ENCODE measurements at places on chromosomes 12 and 14.

GRCh38 chr12:109967383-109968031 is 28.7 kb downstream of the GIT2 start:
- no peak for DNase-seq

DNA sequence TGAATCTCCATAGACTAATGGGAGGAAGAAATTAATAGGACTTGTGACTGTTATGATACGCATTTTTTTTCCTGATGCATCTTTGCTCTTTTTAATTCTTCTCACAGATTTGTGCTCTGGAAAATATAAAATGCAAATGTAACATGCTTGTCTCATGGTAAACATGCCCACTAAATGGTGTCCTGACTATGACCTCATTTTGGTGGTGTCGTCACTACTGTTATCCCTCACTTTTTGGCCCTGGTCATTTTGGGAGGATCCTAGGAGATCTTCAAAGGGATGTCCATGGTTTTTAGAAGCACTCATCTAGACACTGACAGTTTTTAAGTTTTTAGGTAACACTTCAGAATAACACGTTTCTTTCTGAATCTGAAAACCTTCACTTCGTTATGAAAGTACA is 790.8 kb upstream of the FBXO33 start:
- DNase-seq, result no peak

DNA sequence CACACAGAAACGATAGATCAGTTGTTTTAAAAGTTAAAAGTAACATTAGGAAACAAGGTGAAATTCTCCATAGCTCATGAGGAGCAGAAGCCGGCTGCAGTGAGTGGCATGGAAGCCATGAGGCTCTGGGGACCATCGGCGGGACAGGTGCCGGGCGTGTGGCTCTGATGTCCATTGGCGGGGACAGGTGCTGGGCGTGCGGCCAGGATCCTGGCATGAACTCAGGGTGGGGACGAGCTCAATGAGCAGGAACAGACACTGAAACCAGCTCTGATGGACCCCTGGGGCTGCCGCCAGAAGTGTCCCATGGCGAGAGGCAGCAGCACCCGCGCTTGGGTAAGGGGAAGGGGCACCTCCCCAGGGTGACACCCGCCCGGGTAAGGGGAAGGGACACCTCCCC is 75.1 kb downstream of the NOC4L start:
- DNase-seq, result no peak

GRCh38 chr12:104748790-104749189 is 209.3 kb downstream of the SLC41A2 start:
- no peak for DNase-seq

- DNase-seq, result no peak
Observed at GRCh38 chr14:81412779-81413178, 12.7 kb upstream of the STON2 start.

DNA sequence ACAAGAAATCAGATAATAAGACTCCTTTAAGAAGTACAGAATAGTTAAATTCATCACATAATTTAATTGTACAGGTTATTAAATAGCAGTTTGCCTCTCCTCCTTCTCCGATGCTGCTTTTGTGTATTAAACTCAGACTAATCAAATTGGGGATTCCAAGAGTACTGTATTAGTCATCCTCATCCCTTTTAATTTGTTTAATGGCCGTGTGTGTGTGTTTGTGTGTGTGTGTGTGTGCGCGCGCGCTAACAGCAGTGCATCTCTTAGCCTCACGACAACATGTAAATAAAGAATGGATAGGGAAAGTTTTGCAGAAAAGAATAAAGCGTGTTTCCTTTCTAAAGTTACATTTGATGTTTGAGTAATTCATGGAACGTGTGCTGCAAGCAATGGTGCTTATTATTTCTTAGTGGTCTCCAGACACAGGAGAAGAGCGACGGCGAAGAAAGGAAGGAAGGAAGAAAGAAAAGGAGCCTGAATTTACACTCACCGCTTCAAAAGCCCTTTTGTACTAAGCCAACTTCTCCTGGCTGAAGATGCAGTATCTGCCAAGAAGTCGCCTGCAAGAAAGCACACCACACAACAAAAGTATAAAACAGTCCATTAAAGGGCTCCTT is 220.3 kb downstream of the ASCL1 start:
- no peak for DNase-seq

- DNase-seq, result no peak
Observed at GRCh38 chr12:71262466-71262865, 104.7 kb upstream of the TSPAN8 start.

DNA sequence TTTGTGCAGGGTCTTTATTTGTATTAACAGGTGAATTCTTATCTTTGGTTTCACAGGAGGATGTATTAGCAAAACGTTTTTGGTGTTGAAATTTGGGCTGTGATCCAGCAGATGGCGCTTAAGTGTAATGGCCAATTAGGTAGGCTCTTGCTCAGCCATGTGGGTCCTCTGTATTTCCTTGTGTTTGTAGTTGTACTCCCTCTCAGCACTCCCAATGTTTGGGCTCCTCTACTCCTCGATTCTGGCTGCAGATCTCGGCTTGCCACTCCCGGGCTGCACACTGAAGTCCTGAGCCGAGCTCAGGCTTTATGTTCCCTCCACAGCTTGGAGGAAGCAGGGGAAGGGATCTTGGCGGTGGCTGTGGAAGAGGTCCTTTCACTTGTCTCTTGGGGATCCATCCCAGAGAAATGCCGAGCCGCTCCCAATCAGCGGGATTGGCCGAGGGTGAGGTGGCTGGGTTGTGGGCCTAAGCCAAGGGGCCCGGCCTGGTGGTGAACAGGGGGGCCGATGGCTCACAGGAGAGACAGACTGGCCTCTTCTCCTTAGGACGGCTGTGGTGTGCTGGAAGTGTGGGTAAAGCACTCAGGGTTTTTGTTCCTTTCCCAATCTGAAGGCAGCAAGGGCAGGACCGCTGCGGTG is 133.7 kb downstream of the AEBP2 start:
- no peak for DNase-seq

DNA sequence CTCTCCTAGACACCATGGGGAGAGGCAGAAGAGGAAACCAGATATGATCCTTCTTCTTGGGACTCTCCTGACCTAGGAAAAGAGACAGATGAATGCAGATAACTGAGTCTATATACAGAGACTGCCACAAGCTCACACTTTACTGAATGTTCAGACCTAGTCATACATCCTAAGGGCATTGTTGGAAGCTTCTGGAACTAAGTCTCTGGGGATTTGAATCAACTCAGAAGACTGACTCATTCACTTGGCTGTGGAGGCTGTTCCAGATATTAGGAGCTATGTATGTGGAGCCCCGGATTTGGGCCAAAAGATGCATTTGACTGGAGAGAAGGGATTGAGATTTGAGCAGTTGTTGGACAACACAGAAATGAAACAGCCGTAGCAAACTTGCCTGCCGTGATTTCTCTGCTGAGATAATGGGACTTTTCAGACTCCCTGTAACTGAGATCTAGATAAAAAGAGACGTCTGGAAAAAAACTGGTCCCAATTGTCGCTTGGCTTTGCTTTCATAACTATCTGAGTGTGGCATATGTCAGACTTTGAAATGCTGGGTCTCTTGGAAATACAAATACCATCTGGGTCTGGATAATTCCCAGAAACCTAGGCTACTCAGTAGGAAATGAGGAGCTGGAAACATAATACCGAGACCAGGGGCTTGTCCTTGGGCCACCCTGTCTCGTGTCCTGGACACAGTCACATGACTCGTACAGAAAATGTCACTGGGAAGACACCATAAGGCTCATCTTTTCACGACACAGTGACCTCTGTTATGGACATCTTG is 396.8 kb downstream of the NUAK1 start:
- DNase-seq, result no peak

DNA sequence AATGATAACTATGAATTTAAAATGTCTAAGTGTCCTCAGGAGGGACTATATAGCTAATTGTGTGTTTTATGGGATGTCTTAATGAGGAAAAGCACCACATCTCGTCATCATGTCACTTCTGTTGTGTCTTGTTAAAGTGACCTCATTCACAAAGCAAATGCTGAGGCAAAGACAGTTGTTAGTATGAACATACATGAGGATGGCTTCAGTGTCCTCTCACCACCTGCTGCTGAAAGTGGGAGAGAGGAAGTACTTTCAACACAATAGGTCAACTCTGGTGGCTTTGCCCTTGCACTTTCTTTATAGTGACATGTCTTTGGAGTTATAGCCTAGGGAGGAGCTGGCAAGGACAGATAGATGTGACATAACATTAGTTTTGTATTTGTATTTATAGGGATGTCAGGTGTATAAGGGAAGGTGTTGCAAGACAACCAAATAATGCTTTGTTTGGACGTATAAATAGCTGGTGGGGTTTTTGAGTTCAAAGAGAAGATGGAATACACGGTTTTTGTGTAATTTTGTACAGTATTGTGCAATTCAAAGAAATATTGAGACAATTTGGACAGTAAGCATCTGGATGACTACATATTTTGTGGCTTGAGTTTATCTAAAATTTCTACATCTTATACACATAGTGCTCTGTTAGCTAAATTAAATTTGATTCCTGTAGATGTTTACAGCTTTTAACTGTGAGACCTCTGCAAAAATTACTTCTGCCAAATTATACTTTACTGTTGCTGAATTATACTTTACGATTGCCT is 131.7 kb upstream of the ATP2B1 start:
- DNase-seq, result no peak

GRCh38 chr14:37047996-37048395 is 124.4 kb downstream of the SLC25A21 start:
- no peak for DNase-seq

GRCh38 chr14:94717808-94718207 is 52.1 kb downstream of the GSC start:
- DNase-seq, result no peak
